Putamen (tissue), 1 donor: ENCODE measurements at places on chromosomes 12 and 14.
A peak's percentile ranks its signal among the peaks of the same experiment; 100 is the strongest.

DNA sequence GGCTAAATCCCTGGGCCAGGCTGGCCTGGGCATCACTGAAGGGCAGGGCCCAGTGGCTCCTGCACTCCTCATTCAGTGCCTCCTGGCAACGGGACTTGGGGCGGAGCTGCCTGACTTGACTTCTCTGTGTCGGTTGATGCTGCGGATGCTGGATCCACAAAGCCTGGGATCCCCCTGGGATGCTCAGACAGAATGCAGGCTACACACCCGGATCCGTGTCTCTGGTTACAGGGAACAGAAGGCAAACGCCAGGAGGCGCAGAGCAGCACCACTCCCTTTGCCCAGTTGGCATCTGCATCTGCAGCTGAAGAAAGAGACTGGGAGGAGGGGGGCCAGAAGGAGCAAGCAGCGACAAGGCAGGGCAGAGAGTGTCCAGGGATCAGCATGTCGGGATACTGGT lies 154.5 kb upstream of the FKBP4 start:
- DNase-seq: no peak

- peak; percentile 39 for DNase-seq
Observed at GRCh38 chr12:124053851-124054250, 80.8 kb downstream of the ZNF664 start.

DNA sequence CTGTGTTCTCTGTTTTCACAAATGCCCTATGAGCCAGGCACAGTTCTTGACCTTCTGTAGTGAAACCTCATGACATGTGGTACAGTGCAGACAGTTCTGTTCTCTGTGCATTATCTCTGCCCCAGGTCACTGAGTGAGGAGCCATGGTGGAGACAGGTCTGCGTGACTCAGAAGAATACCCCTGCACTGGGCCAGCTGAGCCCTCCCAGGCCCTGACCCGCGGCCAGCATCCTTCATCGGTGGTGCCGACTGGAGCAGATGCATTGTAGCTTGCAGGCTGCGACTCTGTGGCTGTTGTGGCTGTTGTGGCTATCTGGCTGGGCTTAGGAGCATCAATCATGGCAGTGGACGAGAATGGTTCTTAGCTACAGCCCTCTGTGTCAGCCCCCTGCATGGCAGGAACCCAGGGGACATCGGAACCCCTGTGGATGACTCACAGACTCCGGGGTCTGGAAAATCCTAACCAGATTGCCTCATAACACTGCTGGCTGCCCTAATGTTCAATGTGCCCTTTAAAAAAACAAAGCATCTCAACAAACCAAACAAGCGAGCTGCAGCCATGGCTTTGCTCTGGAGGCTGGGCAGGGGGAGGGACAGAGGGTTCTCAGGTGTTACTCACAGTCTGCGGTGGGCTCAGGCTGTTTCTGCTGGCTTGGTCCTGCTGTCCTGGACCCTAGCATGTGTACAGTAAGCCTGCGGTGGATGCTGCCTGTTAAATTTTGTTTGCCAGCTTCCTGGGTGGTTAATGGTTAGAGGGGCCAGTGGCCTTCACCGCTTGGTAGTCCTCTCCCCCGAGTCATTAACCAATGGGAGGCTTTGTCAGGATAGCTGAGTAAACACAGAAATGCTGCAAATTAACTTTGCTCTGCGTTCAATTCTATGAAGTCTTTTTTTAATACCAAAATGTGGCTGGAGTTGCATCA lies at the start of gene SERPINA6:
Gene SERPINA6 (minus strand): TSS at position 689 of the 923 bp plus-strand sequence. CDS start 8,688 bp downstream, outside the sequence.
- DNase-seq: no peak

DNA sequence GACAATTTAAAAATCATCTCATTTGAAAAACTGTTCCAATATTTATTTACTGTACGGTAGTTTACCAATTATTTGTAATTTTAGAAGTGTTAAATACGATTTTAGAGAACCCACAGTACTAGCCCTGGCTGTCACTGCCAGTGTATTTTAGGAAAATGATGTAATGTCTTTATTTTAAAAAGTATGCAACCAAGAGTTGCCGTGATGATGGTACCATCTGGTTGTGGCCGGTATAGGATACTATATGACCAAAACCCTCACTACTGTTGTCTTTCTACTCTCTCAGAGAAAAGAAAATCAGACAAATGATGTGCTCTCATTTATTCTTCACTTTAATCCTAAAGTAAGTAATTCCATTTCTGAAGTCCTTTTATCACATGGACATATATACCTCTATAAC lies 395.0 kb downstream of the FOXG1 start:
- DNase-seq: no peak

DNA sequence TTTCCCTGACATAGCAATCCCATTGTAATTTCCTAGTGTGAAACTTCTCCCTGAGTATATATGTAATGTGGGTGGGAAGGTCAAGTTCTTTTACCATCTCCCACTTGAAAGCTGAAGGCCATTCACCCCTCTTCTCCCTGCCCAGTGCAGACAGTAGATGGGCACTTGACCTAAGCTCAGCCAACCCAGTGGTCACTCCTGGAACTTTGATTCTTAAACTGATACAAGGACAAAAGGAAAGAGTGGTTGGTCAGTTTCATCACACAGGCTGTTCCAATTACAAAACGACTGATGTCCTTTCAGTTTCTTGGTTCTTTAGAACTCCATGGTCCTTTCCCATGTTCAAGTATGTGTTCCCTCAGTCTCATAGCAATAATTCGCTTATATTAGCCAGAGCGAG lies 8.4 kb upstream of the APOLD1 start:
- no peak for DNase-seq

DNA sequence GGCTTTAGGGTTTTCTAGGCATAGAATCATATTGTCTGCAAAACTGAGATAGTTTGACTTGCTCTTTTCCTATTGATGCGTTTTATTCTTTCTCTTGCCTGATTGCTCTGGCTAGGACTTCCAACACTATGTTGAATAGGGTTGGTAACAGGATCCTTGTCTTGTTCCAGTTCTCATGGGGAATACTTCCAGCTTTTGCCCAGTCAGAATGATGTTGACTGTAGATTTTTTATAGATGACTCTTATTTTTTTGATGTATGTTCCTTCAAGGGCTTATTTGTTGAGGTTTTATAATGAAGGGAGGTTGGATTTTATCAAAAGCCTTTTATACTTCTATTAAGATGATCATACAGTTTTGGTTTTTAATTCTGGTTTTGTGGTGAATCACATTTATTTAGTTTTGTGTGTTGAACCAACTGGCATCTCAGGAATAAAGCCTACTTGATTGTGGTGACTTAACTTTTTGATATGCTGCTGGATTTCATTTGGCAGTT lies 478.2 kb downstream of the TMEM117 start:
- no peak for DNase-seq

DNA sequence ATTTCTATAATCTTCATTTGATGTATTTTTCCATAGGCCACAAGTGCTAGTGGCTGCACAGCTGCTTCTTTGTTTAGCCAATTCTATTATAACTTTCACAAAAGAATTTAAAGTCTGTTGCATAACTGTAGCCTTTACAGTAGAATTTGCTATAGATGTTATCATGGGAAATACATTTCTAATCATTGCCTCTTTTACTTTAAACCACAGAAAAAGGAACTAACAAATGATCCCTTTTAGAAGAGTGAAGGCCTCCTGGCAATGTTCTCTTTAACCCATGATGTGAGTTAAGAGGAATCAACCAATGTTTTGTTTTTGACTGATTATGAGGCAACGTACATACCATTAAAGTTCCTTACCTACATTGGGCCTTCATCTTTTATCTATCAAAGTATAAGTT lies 68.8 kb downstream of the RPL10L start:
- no peak for DNase-seq

DNA sequence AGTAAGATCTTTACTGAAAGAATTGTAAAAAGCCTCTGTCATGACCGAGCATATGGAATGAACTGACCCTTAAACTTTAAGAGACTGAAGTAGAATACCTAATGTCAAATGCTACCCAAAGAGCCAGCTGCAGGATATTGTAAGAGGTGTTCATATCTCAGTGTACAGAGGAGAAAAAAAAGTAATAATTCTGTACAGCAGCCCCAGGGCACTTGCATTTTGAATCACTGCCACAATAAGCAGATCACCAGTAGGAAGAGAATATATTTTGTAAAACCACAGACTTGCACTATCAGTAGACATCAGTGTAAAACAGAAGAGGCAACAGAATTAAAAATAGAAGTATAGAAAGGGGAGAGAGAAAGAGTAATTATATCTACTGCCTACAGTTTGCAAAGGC lies 162.6 kb downstream of the PPFIA2 start:
- no peak for DNase-seq

DNA sequence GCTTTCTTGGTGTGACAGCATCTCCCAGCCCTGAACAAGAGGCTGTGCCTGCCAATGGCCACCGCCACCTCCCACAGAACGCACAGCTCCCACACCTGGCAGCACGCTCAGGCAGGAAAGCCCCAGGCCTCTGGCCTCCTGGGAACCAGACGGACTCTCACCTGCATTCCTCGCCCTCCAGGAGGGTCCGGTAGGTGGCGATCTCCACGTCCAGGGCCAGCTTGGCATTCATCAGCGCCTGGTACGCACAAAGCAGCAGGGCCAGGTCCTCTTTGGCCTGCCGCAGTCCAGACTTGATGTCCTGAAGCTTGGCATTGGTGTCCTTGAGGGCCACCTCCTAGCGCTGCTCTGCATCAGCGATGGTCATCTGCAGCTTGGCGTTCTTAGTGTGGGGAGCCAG lies 12.1 kb upstream of the KRT77 start:
- DNase-seq: no peak

DNA sequence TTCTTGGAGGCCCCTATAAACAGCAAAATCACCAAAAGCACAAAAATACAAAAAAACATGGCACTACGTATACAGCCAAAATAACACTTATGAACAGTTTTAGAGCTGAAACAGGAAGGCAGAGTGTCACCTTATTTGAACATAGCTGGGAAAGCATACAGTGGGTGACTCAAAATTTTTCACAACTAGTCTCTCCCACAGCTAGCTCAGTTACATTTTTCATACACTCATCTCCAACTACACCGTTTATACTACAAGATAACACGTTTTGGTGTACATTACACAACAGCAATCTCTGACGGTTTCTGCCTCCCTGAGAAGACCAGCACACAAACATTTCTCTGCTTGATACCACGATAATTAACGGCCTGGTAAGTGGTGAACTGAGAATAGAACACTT lies 2.9 kb downstream of the RAD52 start:
- DNase-seq: peak; percentile 5

GRCh38 chr12:10171973-10172728 lies at the start of gene OLR1:
Gene OLR1 (minus strand): TSS chr12:10172132. CDS start chr12:10172077, 55 bp downstream.
- DNase-seq: peak; percentile 72

- no peak for DNase-seq
Observed at GRCh38 chr14:95200404-95200803, 43.1 kb upstream of the DICER1 start.

DNA sequence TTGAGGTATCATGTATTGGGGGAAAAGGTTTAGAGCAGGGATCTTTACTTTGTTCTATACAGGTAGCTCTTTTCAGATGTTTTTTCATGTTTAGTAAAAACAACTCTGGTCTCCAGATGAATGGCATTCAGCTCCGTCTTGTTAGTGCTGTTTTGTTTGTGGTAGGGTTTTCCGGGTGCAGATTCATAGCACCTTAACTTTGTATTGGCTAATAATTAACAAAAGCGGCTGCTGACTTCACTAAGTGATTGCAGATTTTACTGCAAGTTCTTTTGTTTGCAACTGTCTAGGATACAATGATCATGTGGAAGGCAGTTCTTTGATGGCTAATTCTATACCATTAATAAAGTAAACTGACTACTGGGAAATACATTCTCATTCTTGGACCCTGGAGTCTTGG lies 32.2 kb upstream of the BHLHE41 start:
- DNase-seq: no peak

DNA sequence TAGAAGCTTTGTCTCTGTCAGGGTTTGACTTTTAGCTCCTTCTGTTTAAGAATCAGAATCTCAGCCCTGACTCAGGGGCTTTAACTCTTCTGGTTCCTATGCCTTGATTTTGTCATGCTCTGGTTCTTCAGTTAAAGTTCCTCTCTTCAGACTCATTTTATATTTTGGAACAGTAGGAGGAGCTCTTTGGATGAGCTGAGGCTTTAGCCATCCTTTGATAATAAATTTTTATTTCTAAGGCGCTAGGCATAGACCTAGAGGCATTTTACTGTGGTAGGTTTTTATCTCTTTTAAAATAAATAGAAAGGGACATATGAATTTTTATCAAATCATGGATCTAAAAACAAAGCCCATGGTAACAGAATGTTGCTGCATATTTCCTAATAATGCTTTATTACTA lies 51.7 kb downstream of the ATP23 start:
- no peak for DNase-seq

DNA sequence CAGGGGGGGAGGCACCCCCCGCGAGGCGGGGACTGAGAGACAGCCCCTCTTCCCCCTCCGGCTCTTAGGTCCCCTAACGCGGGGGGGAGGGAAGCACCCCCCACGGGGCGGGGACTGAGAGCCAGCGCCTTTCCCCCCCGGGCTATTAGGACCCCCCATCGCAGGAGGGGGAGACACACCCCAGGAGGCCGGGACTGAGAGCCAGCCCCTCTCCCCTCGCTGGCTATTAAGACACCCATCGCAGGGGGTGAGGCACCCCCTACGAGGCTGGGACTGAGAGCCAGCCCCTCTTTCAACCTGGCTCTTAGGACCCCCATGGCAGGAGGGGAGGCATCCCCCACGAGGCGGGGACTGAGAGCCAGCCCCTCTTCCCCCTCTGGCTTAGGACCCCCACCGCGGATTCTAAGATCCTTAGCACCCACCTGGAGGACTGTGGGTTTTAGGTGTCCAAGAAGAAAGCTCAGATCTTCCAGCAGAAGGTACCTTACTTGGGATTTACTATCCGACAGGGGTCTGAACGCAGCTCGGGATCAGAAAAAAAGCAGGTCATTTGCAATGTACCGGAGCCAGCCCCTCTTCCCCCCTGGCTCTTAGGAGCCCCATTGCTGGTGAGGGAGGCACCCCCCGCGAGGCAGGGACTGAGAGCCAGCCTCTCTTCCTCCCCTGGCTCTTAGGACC lies 197.8 kb upstream of the PZP start:
- DNase-seq: no peak

GRCh38 chr12:32995623-32996022 lies 99.0 kb upstream of the PKP2 start:
- DNase-seq: no peak

- no peak for DNase-seq
Observed at GRCh38 chr14:85873006-85873405, 343.1 kb downstream of the FLRT2 start.

DNA sequence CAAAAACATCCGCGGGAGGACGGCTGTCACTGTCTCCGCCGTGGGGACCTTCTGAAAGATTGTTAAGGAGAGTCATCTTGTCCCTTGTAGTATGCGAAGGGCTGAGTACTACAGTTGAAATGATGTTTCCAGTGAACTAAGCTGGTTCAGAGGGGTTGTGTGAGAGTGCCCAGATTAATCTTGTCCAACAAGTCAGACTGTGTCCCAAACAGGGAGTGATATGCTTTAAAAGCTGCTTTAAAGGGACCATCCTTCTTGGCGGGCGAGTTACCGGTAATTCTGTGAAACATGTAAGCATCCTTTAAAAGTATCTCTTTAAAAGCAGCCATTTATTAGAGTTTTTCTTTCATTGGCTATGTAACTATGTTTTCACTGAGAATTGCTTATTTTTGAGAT lies 1.1 kb downstream of the WDR20 start:
- DNase-seq: no peak
